Placental epithelial cell (primary cell): ENCODE measurements at places on chromosomes 5 and 9. TPM values are rescaled to one million over a fixed set of nuclear protein-coding genes. Genes with fewer than 3 reads are reported as not detected.

Gene SAXO1
- total RNA-seq = under 0.01 and 0.11 TPM in 2 replicates

Gene PIK3R1
- total RNA-seq = 58.7 and 127 TPM in 2 replicates

Gene PCDHA1
- total RNA-seq = not detected in 2 replicates

Gene XRCC4
- 6.1 and 8.6 TPM in 2 replicates for total RNA-seq

Gene ANKDD1B
- 0.33 and 1.2 TPM in 2 replicates for total RNA-seq

Gene TLE4
- 69.1 and 83.4 TPM in 2 replicates for total RNA-seq

Gene MRNIP
- 6.2 and 26.7 TPM in 2 replicates for total RNA-seq

Gene CDX1
- 0.39 TPM in 1 of 2 replicates, not detected in the other for total RNA-seq

Gene SLC4A9
- total RNA-seq = not detected in 2 replicates
